ENCODE measurements at places on chromosomes 1 and 21.

- no peak for DNase-seq
Observed at GRCh38 chr21:42266971-42267556, 48.1 kb downstream of the ABCG1 start.

DNA sequence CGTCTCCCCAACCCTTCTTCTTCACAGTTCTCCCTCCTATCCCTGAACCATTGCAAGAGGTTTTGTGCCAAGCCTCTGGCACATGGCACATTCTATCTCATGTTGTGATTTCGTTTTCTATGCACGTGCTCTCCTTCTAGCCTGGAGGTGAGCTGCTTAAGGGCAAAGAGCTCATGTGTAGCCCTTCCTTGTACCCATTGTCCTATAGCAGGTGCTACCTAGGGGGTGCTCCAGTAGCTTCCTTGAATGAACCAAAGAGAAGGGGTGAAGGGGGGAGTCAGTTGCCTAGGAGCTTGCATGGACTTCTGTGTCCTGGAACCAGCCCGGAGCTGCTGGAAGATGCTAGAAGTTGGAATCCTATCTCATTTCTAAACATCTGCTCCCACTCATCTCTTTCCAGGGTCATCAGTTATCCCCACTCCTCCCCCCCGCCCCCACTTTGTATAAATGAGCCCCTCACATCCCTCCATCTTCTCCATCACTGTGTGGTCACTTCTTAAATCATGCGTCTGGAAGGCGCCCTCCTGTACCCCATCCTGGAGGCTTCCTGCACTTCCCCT, 535 bp upstream of the DISC1 start:
- DNase-seq = no peak

DNA sequence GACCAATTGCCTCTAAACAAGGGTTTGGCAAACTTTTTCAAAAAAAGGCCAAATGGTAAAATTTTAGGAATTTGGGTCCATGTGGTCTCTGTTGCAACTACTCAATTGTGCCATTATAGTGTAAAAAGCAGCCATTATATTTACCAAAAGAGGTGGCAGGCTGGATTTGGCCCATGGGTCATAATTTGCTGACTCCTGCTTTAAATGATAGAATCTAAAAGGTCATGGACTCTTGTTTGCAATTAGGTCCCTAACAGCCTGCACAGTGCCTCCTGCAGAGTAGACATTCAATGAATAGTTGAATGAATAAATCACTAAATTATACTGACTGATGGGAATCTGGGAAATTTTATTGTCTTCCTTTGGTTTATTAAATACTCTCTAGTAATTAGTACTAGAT, 6.2 kb downstream of the BECN2 start:
- no peak for DNase-seq

DNA sequence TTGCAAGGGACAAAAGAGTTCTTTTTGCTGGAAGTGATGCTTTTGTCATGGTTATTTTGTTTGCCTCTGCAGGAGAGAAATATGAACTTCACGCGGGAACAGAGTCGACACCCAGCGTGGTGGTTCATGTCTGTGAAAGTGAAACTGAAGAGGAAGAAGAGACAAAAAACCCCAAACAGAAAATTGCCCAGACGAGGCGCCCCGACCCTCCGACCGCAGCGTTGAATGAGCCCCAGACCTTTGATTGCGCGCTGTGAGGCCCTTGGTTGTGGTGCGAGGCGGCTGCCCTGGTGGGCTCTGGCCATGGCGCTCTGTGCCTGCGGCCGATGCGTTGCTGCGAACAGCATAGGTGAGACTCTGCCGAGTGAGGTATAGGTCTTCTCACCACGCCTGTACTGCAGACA, 20.9 kb upstream of the NCMAP start:
- peak; percentile 68 for DNase-seq

- DNase-seq = no peak
Observed at GRCh38 chr1:158371188-158371953, 17.7 kb downstream of the CD1E start.
